ENCODE measurements at places on chromosomes 6 and 20.

DNA sequence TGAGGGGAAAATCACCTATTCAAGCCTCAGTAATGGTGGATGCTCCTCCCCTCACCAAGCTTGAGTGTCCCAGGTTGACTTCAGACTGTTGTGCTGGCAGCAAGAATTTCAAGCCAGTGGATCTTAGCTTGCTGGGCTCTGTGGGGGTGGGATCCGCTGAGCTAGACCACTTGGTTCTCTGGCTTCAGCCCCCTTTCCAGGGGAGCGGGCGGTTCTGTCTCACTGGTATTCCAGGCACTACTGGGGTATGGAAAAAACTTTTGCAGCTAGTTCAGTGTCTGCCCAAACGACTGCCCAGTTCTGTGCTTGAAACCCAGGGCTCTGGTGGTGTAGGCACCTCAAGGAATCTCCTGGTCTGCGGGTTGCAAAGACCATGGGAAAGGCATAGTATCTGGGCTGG is 42.9 kb upstream of the UFL1 start:
- no peaks in the 10 kb centered on the region for H3K4me1 ChIP-seq
- no peak for DNase-seq
- no peak overlapping the region for H3K27ac ChIP-seq
- H3K27me3 ChIP-seq: no peaks in the 10 kb centered on the region
- no peak overlapping the region for H3K4me3 ChIP-seq

DNA sequence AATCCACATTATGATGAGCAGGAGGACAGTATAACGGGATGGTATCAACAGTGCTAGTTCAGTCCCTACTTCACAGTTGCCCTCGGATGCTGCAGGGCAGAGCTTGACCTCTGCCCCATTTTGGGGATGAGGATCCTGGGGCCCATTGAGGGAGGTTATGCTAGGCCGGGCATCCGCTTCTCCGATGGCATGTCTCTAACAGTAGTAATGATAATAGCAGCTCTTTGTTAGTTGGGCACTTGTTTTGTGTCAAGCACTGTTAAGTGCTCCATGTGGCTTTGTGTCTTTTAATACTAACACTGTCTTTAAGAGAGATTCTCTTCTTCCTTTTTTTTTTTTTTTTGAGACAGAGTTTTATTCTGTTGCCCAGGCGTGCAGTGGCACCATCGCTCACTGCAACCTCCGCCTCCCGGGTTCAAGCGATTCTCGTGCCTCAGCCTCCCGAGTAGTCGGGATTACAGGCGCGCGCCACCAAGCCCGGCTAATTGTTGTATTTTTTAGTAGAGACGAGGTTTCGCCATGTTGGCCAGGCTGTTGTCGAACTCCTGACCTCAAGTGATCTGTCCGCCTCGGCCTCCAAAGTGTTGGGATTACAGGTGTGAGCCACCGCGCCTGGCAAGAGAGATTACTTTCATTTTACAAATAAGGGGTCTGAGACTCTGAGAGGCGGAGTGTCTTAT is 1.1 kb downstream of the MAPRE1 start:
- peaks cover 13% of the 10 kb centered on the region for H3K4me1 ChIP-seq
- peak overlapping the region; percentile 67 for H3K4me3 ChIP-seq

DNA sequence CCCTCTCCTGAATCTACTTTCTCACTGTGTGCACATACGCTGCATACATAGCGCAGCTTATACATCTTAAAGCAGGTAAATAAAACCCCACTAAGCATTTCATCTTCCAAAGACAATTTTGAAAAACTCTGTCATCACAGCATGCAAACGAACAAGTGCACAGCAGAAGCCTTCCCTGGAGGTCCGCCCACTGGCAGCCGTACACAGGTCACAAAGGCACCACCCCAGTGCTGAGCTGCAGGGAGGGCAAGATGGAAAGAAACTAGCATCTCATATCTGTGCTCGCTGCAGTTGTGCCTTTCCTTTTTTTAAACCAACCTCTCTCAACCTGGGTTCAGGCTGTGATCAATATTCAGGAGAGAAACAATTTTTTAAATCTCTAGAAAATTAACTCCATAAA is 73.3 kb downstream of the HUS1B start:
- H3K4me1 ChIP-seq: no peaks in the 10 kb centered on the region
- H3K27me3 ChIP-seq: no peaks in the 10 kb centered on the region
- no peak for DNase-seq
- no peak overlapping the region for H3K27ac ChIP-seq
- H3K36me3 ChIP-seq: no peaks in the 10 kb centered on the region

DNA sequence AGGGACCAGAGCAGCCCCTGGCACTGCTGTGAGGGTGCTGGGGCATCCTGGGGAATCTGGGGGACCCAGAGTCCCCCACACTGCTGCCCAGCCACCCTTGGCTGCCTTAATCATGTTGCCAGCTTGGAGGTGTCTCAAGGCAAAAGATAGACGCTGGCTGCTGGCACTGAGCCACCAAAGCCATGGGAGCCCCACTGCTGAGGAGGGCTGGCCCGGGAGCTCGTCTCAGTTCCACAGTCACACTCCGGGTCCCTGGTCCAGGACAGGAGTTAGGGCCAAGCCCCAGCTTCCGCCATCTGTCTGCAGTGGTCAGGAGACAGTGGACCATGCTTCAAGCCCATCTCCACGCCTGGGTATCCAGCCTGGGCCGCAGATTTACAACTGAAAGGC is 41.0 kb upstream of the HMGA1 start:
- H3K27me3 ChIP-seq: no peaks in the 10 kb centered on the region
- no peak overlapping the region for H3K27ac ChIP-seq
- no peaks in the 10 kb centered on the region for H3K36me3 ChIP-seq
- peaks cover 3% of the 10 kb centered on the region for H3K4me1 ChIP-seq

DNA sequence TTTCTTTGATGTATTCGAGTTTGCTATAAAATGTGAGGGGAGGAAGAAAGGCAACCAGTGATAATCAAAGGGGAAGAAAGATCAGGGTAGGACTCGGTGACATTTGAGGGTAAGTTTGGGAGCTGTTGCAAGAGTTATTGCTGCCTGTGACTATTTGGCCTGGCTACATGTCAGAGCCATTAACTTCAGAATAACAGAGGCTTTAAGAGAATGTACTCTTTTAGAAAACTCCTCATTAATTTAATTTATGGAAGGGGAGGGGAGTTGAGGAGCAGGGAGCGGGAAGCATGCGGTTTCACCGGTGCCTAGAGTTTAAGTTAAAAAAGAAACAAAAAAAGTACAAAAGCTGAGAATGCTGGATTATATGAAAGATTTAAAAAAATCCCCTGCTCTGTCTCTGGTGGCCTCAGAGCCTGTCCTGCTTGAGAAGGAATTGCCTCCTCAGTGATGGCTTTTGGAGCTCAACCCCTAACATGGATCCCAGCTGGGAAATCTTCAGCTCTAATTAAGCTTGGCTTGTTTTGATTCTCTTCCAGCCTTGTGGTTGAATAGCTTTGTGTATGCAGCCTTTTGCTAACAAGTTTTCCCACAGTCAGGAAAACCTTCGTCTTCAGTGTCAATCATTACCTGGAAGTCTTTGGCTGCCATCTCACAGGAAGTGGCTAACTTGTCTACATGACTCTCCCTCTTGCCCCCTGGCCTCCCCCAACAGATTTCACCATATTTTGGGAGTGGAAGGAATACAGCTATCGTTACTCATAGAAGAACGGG is 238.2 kb downstream of the SOX4 start:
- H3K4me3 ChIP-seq: no peak overlapping the region
- DNase-seq: no peak
- no peak overlapping the region for H3K27ac ChIP-seq
- no peaks in the 10 kb centered on the region for H3K36me3 ChIP-seq

- H3K27me3 ChIP-seq: no peaks in the 10 kb centered on the region
- no peaks in the 10 kb centered on the region for H3K36me3 ChIP-seq
- no peak for DNase-seq
- H3K4me3 ChIP-seq: no peak overlapping the region
These were observed 413.7 kb downstream of the RFPL4B start for GRCh38 chr6:112760831-112761230.

- no peak overlapping the region for H3K4me3 ChIP-seq
- no peak for DNase-seq
- no peaks in the 10 kb centered on the region for H3K4me1 ChIP-seq
- no peak overlapping the region for H3K27ac ChIP-seq
These were observed 67.6 kb downstream of the SLC22A2 start for GRCh38 chr6:160190973-160191372.

GRCh38 chr6:71510057-71510713 is 221.6 kb downstream of the OGFRL1 start:
- no peaks in the 10 kb centered on the region for H3K36me3 ChIP-seq
- no peak overlapping the region for H3K4me3 ChIP-seq
- H3K27ac ChIP-seq: no peak overlapping the region
- H3K27me3 ChIP-seq: no peaks in the 10 kb centered on the region
- H3K4me1 ChIP-seq: no peaks in the 10 kb centered on the region

DNA sequence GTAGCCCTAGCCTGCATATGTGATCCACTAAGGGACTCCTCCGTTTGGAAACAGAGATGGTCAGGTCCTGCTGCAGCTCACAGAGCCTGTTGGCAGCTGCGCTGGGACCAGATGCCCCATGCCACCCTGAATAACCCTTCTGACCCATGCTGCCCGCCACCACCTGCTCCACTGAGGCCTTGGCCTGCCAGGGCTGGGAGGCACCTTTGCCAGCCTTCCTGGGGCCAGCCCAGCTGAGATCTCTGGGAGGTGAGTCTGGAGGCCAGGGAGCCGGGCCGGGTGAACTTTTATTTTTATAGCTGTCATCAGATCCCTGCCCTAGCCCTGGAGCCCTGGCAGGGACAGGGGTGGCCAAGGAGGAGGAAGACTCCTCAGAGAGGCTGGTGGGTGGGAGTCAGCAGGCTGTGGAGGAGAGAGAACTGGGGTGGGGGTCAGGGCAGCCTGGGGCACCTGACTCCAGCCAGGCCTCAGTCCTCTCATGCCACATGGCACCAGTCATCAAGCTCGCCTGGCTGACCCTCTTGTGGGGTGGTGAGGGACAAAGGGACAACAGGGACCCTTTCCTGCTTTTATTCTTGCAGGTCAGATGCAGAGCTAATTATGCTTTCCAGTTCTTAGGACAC is 10.0 kb downstream of the CEBPB start:
- H3K36me3 ChIP-seq: no peaks in the 10 kb centered on the region
- no peak overlapping the region for H3K27ac ChIP-seq
- H3K4me3 ChIP-seq: no peak overlapping the region
- no peaks in the 10 kb centered on the region for H3K4me1 ChIP-seq

- H3K4me3 ChIP-seq: no peak overlapping the region
- H3K36me3 ChIP-seq: no peaks in the 10 kb centered on the region
- no peaks in the 10 kb centered on the region for H3K27me3 ChIP-seq
These were observed 7.9 kb downstream of the ZMYND8 start for GRCh38 chr20:47348539-47349142.

DNA sequence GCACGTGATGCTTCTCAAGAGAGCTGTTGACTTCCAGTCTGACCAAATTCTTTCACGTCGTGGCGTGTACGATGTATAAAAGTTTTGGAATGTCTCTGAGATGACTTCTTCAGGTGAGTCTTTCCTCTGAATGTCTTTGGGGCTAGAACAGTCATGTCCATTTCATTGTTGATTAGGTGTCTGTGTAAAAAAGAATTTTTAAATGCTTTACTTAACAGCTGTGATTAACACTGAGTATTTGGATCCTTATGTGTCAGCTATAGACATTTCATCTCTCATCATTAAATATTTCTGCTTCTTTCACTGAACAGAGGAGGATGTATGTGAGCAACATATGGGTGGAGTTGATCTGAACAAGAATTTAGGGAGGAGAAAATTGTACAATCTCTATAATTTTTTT is 29.3 kb upstream of the KIF13A start:
- H3K27ac ChIP-seq: no peak overlapping the region
- DNase-seq: no peak
- no peaks in the 10 kb centered on the region for H3K27me3 ChIP-seq
- H3K36me3 ChIP-seq: no peaks in the 10 kb centered on the region

DNA sequence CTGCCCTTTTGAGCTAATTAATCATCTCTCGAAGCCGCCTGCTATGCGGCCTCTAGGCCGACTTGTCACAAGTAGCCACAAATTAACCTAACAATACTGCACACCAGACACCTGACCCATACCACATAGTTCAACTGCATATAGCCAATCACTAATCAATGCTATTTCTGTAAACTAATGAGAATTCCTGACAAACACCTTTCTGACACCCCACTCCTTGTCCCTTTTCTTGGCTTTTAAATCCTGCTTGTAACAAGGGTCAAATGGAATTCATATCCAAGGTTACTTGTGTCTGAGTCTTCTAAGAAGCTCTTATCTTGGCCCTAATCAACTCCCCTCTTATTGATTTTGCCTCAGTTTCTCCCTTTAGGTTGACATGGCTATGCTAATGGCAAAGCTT is 366.1 kb downstream of the NRN1 start:
- no peak overlapping the region for H3K27ac ChIP-seq
- no peaks in the 10 kb centered on the region for H3K4me1 ChIP-seq
- H3K27me3 ChIP-seq: no peaks in the 10 kb centered on the region
- no peak overlapping the region for H3K4me3 ChIP-seq

DNA sequence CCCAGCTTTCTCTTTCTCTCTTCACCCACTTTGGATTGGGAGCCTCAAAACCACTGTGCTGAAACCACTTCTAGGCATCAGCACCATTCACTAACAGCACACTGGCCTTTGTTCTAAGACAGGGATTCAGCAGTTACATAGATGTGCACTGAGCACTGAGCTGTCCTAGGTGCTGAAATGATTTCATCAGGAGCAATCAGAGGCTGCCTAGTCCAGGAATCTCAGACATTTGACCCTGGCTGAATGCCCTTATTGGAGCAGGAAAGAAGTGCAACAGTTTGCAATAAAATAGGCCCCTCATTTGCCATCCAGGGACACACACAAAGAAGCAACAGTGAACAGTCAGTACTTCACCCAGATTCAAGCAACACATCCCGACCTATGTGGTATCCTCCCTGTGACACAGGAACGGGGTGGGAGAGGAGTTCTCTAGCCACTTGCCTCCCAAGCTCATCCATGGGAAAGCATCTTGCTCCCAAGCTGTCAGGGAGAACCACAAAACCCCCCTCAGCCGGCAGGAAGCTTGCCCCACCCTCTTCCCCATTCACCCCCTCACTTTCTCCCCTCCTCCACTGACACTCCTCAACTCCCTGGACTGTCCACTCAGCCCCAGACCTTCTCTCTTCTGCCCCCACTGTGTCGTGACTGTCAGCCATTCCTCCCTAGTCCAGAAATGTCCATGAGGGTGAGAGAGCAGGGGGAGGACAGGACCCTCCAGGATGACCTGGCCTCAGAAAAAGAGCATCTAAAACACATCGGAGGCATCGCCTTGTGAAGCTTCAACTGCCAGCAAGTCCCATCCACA is 304.4 kb downstream of the PREX1 start:
- no peak for DNase-seq
- H3K4me1 ChIP-seq: no peaks in the 10 kb centered on the region
- H3K4me3 ChIP-seq: no peak overlapping the region
- H3K27me3 ChIP-seq: no peaks in the 10 kb centered on the region
- H3K27ac ChIP-seq: no peak overlapping the region

DNA sequence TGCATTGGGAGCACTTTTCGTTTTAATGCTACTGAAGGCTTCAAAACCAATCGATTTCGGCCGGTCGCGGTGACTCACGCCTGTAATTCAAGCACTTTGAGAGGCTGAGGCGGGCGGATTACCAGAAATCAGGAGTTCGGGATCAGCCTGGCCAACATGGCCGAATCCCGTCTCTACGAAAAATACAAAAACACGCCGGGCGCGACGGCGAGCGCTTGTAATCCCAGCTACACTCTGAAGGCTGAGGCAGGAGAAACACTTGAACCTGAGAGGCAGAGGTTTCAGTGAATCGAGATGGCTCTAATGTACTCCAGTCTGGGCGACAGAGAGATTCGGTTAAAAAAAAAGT is 58.4 kb downstream of the TRIM38 start:
- H3K27ac ChIP-seq: peak overlapping the region; percentile 99
- H3K36me3 ChIP-seq: no peaks in the 10 kb centered on the region
- peak; percentile 68 for DNase-seq
- peak overlapping the region; percentile 53 for H3K4me3 ChIP-seq

GRCh38 chr20:53739799-53740785 is 146.5 kb upstream of the ZNF217 start:
- H3K4me1 ChIP-seq: no peaks in the 10 kb centered on the region
- H3K36me3 ChIP-seq: no peaks in the 10 kb centered on the region
- H3K27me3 ChIP-seq: no peaks in the 10 kb centered on the region

All from colonic mucosa (tissue), 4 donors.